ENCODE measurements at places on chromosomes 4 and X. TPM values are rescaled to one million over a fixed set of nuclear protein-coding genes. Genes with fewer than 3 reads are reported as not detected.

Gene ARR3
- not detected for total RNA-seq

GRCh38 chr4:36502350-36502749 is 220.9 kb downstream of the DTHD1 start:
- no peak for DNase-seq

DNA sequence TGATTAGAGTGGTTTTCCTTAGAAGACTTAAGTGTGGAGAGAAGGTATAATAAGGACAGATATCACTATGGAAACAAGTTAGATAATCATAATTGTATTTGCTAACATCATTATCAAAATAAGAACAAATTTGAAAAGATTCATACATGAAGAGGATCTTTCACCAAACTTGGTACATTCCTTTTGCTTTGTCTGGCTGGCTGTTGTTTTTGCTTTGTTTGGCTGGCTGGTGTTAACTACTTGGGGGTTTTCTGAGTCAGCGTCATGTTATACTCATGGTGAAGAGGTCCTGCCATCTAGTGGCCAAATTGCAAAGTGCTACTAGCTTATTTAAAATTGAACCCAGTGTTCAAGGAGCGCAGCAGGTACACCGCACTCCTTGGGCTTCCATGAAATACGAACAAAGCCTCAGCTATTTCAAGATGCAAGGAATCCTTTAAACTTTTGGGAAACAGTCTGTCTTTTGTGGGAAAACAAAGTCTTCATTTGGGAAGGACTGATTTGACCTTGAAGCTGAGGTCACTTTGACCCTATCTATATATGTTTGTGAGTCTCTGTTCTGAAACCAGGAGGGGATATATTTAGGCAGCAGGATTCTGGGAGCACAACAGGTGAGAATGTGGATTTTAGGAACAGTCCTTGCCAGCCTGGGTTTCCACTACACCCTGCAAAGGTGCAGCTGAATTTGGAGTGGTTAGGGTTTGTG is 129.7 kb downstream of the PLS3 start:
- DNase-seq, result peak; percentile 40

DNA sequence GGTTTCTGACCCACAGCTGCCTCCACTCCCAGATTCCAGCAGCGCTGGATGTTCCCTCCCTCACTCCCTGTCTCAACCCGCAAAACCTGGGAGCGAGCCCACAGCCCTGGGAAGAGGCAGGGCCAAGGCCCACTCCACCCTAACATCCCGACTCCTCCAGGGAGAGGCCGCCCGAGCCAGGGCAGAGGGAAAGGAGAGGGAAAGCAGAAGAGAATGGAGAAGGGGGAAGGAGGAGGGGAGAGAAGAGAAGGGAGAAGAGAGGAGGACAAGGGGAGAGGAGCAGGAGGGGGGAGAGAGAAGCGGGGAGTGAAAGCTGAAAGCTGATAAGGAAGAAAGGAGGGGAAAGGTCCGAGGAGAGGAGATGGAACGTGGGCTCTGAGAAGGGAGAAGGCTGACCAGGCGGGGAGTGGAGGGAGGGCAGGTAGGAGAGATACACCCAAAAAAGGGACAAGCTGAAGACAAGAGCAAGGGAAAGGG is 120.2 kb upstream of the PJA1 start:
- DNase-seq, result no peak

GRCh38 chr4:159414305-159414704 is 311.4 kb downstream of the RAPGEF2 start:
- DNase-seq, result no peak
